ENCODE measurements at places on chromosomes 7 and 10.

DNA sequence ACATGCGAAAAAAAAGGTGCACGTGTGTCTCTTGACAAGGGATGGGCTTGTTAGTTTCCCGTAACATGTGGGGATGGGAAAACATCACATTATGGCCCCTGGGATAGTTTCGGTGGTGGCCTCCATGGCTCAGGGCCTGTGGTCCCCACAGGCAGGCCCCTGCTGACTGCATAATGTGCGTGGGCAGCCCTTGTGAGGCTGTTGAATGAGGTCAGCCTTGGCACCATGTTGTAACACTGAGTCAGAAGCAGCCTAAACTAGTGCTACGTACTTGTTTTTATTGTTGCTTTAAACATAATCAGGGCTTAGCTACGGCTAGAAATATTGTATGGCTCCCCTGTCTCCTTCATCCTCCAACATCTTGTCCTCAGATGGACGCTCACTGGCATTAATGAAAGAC is 80.6 kb downstream of the BEND7 start:
- no peak for DNase-seq

DNA sequence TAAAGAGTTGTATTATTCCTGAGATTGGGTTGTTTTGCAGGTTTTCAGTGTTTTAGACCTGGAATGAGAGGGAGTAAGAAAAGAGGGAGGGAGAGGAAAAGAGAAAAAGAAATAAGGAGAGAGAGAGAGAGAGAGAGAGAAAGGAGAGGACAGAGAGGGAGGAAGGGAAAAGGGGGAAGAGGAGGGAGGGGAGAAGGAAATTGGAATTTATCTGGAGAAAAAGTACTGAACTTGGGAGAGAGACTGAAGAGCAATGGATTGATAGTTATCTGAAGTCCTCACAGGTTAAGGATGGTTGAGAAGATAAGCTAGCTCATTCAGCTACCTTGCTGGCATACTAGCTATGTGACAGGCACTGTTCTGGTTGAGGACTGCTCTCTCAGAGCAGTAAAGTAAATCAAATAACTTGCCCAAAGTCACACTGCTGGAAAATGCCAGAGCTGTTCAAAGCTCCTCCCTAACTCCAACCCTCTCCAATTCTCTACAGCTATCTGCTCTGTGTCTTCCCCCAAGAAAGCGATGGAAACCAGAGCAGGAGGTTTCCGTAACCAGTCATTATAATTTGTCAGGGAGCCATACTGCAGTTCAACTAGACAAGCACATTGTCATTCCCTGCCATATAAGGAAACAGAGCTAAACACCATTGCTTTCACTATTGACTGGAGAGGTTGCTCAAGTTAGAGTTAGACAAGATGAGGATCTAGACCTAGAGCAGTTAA is 10.7 kb downstream of the CALD1 start:
- no peak for DNase-seq

GRCh38 chr10:35437829-35438228 is 101.5 kb downstream of the CCNY start:
- DNase-seq: no peak

DNA sequence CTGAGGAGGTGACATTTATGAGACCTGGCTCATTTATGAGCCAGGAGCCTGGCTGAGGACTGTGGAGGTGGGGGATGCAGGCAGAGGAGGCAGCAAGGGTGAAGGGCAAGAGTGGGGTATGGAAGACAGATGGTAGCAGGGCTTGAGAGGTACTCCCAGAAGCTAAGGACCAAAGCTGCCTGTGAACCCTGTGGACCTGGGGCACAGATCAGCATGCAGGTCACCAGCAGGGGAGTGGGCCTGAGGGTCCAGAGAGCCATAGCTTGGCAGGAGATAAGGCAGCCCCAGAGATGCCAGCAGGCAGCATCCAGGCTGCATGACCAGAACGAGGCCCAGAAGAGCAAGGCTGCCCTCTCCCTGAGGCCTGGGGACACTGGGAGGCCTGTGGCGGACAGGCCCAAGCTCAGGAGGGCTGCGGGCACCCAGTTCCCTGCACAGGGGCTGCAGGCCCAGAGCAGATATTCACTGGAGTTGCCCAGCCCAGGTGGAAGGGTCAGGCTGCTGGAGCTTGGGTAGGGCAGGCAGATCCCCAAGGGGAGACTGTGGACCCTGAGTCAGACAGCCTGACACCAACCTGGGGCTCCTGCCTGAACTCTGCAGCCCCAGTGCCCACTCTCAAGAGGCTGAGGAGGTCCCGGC is 3.4 kb downstream of the GPR15LG start:
- DNase-seq: no peak

DNA sequence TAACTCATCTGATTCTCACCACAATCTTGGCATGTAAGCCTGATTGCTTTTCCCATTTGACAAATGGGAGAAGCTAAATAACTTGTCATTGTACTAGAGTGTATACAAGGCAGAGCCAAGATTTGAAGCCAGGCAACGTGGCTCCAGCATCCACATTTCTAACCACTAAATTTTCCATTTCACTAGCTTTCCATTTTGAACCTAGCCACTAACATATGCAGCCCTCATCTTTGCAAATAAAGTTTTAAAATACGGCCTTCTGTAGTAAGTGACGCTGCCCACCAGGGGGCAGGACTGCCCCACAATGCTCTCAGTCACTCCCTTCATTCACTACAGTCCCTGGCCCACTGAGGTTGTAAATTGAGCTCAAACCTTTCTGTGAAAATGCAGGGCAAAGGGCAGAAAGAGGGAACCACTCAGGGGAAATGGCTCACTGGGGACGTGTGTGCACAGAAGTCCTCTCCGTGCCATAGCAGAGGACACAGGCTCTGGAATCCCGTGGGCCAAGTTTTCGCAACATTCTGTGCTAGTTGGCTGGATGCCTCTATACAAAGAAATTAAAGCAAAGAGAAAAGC is 315.7 kb downstream of the TNS3 start:
- DNase-seq: peak; percentile 49

- DNase-seq: no peak
Observed at GRCh38 chr10:125368146-125368545, 207.8 kb upstream of the CTBP2 start.

DNA sequence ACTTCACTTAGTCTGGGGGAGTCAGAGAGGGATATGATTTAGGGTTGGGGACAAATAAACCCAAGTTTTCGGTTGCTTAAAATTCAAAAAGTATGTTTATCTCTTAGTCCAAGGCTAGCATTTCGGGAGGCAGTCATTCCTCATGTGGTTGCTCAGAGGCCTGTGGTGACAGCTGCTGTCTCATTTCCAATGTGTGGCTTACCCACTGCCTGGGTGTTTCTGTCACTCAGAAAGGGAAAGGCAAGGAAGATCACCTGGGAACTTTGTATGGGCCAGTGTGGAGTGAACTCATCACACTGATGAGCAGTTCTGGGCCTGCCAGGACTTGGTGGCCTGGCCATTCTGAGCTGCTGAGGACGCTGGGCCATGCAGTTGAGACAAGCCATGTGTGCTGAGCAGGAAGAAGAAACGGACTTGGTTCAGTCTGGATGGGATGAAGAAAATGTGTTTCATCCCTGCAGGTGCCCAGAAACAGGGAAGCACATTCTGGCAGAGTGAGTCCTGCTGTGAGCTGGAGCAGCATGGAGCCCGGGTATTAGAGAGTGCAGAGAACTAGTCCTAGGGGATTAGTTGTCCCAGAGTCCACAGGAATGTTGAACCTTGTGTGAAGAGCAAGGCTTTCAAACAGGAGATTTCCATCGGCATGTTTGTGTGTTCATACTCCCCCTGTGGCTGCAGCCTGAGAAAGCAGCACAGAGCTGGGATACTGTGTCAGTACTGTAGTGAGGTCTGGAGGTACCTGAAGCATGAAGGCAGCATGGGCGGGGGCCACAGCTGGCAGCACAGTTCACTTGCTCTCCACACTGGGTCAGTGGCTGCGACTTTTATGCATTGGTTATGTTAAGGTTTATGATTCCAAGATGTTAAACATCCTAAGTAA is 211.1 kb upstream of the IGFBP3 start:
- DNase-seq: no peak

GRCh38 chr10:4270116-4270515 is 485.1 kb upstream of the KLF6 start:
- peak; percentile 37 for DNase-seq

- DNase-seq: no peak
Observed at GRCh38 chr10:44340557-44340956, 44.3 kb downstream of the CXCL12 start.

DNA sequence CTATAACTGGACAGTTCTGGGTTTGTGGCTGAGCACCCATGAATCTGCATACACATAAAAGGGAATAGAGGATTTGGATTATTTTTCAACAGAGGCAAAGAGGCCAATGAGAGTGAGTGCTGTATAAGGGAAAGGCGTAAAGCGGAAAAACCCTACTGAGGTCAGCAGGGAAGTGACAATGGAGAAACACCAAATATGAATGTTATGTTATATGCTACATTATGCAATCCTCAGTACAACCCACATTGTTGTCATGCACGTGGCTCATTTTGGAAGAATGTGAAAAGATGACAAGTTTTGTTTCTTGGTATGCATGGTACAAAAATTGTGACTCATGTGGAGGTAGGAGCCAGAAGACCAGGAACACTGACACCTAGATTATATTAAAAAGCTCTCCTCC is 113.6 kb upstream of the AMPH start:
- DNase-seq: no peak

GRCh38 chr10:75782463-75783248 is 351.2 kb downstream of the LRMDA start:
- DNase-seq: no peak

- DNase-seq: no peak
Observed at GRCh38 chr10:91042069-91042468, 121.2 kb upstream of the ANKRD1 start.

GRCh38 chr7:70035519-70035918 is 437.2 kb downstream of the AUTS2 start:
- no peak for DNase-seq

DNA sequence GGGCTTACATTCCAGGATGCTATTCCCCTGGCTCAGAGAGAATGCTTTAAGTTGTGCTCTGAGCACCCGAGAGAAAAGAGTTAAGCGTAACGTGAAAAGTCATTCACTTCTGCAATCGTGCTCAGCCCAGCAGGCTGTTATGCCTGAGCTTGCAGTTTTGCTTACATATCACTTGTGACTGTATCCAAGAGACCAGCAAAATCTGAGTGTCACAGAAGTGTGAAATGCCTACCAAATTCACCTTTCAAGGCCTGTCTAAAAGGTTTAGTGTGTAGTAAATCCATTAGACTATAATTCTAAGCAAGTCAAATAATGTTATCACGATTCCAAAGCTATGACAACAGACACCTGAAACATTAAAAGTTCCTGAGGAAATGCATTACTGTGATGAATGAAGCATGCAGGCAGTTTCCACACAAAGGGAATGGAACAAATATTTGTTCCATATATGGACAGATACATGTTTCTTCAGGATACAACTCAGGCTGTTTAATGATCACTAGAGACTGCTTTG is 20.1 kb downstream of the ITGB1 start:
- no peak for DNase-seq

DNA sequence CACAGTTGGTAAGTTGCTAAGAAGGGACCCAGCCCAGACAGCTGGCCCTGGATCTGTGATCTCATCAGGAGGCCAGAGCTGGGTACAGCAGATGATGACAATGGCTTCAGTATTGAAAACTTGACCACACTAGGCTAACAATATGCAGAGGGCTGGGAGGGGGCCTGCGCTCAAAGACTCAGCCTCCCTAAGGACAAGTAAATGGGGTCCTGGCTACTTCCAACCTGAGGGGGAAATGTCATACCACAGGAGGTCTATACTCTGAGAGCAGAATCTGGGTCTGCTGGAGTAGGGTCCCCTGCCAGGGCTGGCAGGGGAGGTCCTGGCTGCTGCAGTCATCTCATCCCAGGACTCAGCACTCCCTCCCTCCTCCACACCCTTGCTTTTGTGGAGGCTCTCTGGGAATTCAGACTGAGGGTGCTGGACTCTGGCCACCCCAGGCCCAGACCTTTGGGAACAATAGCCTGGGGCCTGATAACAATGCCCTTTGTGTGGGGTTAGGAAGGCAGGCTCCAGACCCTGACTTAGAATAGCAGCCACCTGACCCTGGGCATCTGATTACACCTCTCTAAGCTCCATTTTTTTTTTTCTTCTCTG is 1.4 kb downstream of the FXYD4 start:
- DNase-seq: peak; percentile 98

- DNase-seq: peak; percentile 29
Observed at GRCh38 chr7:74454021-74454924, 567 bp downstream of the GTF2IRD1 start.

GRCh38 chr7:55081068-55081467 is 62.3 kb downstream of the EGFR start:
- no peak for DNase-seq

- DNase-seq: no peak
Observed at GRCh38 chr7:142172932-142173331, 61.4 kb downstream of the MGAM2 start.

GRCh38 chr7:85290269-85290668 is 103.4 kb upstream of the SEMA3D start:
- no peak for DNase-seq

DNA sequence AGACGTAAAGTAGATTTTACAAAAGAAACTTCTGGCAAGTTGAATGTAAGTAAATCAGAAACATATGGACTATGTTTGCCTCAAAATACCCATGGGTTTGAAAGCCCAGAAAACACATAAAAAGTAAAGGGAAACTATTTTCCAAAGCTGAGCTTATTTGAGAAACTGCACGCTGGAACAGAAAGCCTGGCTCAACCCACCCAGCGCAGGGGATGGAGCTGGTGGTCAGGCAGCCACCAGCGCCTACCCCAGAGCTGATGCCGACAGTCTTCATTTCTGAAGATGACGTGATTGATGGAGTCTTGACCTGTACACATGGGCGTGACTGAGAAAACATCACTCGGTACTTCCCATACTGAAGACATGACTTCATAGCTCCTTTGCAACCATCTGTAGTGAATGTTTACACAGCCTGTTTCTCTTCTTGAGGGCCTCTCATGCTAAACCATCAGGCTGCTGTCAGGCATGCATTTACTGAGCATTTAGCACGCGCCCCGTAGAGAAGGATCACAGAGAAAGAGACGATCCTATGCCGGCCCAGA is 232.6 kb upstream of the AUTS2 start:
- DNase-seq: no peak

GRCh38 chr7:158782761-158783401 is 46.4 kb downstream of the ESYT2 start:
- no peak for DNase-seq
